Right ventricle myocardium superior (tissue), 1 donor: ENCODE measurements at places on chromosomes 5 and 9. TPM values are rescaled to one million over a fixed set of nuclear protein-coding genes. Genes with fewer than 3 reads are reported as not detected.

GRCh38 chr9:101859620-101860019, 121.2 kb upstream of the GRIN3A start:
- DNase-seq, result no peak

DNA sequence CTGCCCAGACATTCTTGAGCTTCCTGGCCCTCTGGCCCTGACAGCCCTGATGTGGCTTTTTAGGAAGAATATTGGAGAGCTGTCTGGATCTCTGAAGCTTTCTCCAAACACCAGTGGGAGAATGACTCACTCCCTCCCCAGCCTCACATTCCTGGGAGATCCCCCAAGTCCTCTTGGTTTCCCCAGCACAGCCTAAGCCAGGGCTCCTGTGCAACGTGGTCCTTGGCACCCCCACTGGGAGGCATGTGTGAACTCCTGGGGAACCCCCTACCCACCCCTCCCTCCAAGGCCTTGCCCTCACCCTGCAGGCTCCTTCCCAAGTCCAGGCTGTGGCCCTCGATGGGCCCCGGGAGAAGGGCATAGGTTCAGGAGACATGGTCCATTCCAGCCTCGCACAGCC, 12.7 kb downstream of the GLIPR2 start:
- DNase-seq, result no peak

GRCh38 chr9:126131066-126132010, 195.3 kb upstream of the MVB12B start:
- no peak for DNase-seq

- no peak for DNase-seq
Measured at GRCh38 chr5:39005566-39006232, 68.5 kb downstream of the RICTOR start.

GRCh38 chr5:119074419-119074818, 3.5 kb downstream of the DMXL1 start:
- no peak for DNase-seq

GRCh38 chr9:82404881-82405280, 416.3 kb downstream of the SPATA31D1 start:
- DNase-seq, result no peak

GRCh38 chr9:112327718-112328450, 5.5 kb downstream of the PTBP3 start:
- DNase-seq, result no peak

GRCh38 chr9:82363682-82364081, 375.1 kb downstream of the SPATA31D1 start:
- no peak for DNase-seq

DNA sequence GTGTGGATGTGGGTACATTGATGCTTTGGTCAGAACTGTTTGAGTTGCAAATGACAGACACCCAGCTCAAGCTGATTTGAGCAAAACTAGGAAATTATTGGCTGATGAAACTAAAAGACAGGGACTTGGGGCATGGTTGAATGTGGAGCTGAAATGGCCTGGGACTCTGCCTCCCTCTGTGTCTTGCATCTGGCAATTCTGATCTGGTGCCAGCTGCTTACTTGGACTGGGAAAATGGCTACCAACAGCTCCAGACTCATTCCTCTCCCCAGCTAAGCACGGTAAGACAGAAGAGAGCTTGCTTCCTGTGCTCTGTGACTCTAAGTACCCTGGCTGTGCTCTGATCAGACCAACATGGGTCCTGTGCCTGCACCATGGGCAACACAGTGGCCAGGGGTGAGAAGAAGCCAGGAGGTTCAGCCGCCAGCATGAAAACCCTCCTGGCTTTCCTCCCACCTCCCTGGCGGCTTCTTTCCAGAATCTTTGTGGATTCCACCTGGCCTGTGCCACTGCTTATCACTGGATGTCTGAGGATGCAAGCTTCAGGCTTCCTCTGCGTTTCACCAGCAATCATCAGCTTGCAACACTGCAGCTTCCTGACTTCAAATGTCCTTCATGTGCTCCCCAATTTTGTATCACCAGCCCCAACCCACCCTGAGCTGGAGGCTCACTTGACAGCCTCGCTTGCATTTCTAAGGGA, 44.1 kb downstream of the C5orf15 start:
- DNase-seq, result no peak

DNA sequence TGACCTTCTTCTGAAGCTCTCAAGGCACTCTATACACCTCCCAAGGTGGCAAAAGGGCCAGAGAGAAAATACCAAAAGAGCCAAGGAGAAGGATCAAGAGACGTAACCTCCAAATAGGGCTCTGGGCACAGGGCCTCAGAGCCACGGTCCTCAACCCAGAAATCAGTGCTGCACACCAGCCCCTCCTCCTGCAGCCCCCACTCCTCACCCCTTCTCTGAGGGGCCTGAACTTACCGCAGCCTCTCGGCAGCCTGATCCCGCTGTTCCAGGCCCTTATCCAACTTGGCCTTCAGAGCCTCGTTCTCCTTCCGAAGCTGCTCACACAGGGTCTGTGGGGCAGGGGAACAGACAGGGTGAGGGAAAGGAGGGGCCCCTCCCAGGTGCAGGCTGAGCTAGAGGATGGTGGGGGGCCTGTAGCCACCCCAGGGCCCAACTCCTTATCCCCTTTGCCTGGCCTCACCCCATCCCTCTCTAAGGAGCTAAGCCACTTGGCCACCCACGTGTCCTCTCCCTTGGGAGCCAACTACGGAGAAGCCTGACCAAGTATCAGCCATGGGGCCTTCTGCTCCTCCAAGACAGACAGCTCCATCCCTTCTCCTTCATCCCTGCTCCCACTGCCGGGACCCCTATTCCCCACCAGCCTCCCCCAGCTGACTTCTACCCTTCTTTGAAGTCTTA, 28.8 kb downstream of the TNIP1 start:
- no peak for DNase-seq

GRCh38 chr9:119667916-119668315, 298.7 kb upstream of the BRINP1 start:
- DNase-seq, result no peak

DNA sequence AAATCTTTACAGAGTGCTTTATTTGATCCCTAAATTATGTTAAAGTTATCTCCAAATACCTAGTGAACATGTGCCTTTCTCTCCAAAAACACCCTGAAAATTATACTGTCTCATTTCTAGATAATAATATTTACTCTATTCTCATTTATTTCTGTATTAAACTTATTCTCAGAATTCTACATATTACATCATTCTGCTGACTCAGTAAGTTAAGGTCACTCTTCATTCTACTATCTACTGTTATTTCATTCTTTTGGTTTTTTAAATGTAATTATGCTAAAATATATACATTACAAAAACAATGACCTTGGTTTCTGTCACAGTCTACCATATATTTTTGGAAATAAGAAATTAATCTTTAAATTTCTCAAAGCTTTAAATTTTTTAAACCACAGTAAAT, 96.2 kb downstream of the RICTOR start:
- no peak for DNase-seq

GRCh38 chr5:56481428-56482357, 248.6 kb upstream of the ANKRD55 start:
- DNase-seq, result peak; percentile 72

DNA sequence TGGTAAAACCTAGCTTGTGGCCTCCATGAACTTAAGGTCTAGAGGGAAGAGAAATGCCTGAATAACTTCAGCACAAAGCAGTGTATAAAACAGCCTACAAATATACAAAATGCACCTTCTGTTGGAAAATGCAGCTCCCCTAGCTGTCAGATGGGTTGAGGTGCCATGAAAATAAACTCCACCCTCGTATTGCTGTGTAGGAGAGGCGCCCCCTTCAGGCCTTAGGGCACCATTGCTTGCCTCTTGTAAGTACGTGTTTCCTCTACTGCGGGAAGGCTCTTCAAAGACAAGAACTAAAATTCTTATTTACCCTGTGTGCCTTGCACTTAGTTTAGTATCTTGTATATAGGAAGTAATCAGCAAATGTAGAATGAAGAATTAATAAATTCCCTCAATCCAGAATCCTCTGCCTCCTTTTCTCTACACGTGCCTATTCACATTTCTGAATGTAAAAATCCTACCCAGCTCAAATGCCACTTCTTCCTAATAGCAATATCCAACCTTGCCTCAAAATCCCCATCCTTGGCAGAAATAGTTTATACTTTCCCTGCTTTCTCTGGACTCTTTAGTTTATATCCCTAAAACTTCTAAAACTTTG, 393.7 kb upstream of the PDE4D start:
- DNase-seq, result peak; percentile 54

DNA sequence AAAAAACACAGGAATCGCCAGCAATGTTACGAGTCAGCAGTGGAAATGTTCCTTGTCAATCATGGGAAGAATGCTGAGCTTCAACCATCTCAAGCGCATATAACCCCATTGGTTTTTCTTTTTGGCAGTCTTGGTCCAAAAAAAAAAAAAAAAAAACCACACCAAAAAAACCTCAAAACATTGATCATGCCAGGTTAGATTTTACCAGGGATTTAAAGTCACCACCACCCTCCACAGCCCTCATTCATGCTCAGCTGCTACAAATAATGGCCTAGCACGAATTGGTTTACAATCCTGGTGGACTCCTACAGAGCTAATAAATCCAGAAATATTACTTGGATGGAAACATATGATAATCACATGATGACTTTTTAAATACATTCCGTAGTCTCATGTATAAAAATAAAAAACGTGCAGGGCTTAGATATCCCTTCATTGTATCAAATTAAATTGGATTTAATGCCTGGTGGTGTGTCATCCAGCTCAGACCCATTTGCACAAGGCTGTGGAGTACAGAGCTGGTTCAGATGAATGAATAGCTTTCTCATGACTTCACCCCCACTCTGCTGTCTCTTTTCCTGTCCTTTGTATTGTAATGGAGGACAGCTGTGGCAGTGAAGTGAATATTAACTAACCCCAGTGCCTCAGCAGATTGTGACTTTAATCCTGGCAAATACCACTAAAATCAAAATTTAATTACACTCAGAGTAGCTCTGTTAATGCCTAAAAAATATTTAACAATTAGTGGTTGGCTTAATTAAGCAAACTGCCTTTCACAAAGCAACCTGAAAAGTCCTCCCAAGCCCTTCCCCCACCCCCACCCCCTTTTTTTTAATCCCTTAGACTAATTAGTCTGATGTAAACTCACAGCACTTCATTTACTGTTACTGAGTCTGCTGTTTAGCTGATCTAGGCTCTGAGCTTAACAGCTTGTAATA, 626.5 kb upstream of the ZNF608 start:
- DNase-seq, result no peak

DNA sequence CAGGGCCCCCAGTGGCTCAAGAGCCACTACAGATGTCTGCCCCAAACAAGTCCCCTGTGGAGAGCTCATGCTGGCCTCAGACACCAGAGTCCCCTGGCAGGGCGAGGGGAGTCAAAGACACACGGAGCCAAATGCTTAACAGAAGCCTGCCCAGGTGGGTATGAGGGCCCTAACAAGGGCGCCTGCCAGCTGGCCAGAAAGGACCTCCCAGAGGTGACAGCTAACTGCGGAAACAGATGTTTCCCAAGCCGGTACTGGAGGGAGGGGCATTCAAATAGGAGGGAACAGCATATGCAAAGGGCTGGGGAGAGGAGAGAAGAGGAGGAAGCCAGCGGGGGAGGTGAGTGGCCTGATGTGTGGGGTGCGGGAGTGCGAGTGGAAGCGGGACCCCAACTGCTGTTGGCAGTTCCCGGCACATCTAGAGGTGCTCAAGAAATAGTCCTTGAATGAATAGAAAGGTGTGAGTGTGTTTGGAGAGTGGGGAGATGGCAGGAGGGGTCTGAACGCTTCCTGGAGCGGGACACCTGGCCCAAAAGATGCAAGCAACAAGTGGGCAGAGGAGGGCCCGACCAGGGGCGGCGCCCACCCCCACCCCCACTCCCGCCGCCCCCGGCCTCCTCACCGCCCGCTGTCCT, 824 bp downstream of the MXD3 start:
- no peak for DNase-seq

DNA sequence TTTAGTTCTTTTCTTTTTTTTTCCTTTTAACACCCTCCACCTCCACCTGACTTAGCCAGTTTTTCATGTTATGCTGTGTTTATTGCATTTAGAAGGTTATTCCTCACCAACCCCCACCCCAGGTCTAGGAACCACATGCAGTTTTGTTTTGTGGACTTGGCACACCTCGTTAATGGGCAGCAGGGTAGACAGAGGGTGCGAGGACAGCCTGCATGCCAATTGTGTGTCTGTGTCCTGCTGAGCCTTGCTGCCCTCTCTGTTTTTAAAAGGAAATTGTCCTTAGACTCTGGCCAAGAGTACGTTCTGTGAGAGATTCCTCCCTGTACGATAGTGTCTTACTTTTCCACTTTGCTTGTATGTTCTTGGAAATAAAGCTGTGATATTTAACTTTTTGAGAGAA, 13.9 kb downstream of the PIK3R1 start:
- DNase-seq, result no peak

DNA sequence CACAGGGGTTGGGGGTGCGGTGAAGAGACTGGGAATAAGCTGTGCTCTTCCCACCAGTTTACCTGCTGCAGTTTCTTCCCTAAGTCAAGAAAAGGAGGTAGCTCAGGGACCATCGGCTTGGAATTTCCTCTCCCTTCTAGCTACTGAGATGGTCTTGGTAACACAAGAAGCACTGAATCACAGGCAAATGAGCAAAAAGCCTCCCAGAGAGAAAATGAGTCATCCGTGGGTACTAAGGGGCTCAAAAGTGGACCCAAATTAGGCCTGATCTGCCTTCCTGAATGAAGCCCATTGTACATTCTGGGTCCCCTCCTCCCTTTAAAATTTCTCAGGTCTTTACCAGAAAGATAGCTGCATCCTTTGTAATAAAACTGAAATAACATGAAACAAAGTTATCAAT, 49.9 kb downstream of the PTPN3 start:
- DNase-seq, result no peak

- DNase-seq, result no peak
Measured at GRCh38 chr5:90546216-90546837, 12.3 kb upstream of the ADGRV1 start.

- DNase-seq, result no peak
Measured at GRCh38 chr5:137572042-137572695, 73.0 kb upstream of the SPOCK1 start.

FREM1 gene
- 2.0 TPM for total RNA-seq

CMYA5 gene
- total RNA-seq, result 917 TPM

ECSCR gene
- total RNA-seq, result 18.0 TPM

IGFBPL1 gene
- not detected for total RNA-seq

SPATA6L gene
- 0.35 TPM for total RNA-seq

BNC2 gene
- total RNA-seq, result 3.9 TPM

F2RL1 gene
- 0.62 TPM for total RNA-seq

SH3GLB2 gene
- total RNA-seq, result 30.8 TPM

TSSK1B gene
- total RNA-seq, result not detected

PCDHB4 gene
- 1.7 TPM for total RNA-seq

B4GALT1 gene
- 41.0 TPM for total RNA-seq

TNFSF8 gene
- total RNA-seq, result 0.46 TPM

BOD1 gene
- 47.0 TPM for total RNA-seq

CCL28 gene
- total RNA-seq, result 0.81 TPM

FAM114A2 gene
- total RNA-seq, result 29.6 TPM

ZBTB43 gene
- total RNA-seq, result 36.8 TPM

CTSL gene
- 142 TPM for total RNA-seq

KCNN2 gene
- 8.0 TPM for total RNA-seq

MYO10 gene
- 7.2 TPM for total RNA-seq

PTPN3 gene
- total RNA-seq, result 38.6 TPM
